Hippocampal formation (tissue), 2 donors: ENCODE measurements at places on chromosomes 7 and 10.

DNA sequence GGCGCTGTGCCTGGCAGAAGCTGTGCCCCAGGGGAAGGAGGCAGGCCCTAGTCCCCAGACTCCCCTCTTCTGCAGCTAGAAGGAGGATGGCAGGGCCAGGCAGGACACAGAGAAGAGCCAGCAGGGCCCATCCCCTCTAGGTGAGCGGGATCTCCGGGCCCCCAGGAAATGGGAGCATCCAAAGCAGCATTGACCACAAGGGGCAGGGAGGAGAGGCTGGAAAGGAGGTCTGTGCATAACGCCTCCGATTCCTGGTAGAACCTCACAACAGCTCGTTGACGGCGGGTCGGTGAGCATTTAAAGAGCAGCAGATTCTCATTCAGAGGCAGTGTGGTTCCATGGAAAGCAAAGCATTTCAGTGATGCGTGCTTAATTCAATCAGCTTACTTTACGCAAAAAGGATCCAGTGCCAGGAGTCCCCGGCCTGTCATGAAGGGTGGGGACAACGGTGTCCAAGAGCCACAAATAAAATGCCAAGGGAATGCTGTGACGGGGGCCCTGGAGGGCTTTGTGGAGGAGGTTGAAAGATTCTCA, 41.0 kb downstream of the CLRN3 start:
- no peak for DNase-seq

GRCh38 chr7:35256256-35257175, 2.6 kb upstream of the TBX20 start:
- no peak for DNase-seq

GRCh38 chr10:93223336-93223735, 149.6 kb downstream of the CYP26A1 start:
- DNase-seq = no peak

DNA sequence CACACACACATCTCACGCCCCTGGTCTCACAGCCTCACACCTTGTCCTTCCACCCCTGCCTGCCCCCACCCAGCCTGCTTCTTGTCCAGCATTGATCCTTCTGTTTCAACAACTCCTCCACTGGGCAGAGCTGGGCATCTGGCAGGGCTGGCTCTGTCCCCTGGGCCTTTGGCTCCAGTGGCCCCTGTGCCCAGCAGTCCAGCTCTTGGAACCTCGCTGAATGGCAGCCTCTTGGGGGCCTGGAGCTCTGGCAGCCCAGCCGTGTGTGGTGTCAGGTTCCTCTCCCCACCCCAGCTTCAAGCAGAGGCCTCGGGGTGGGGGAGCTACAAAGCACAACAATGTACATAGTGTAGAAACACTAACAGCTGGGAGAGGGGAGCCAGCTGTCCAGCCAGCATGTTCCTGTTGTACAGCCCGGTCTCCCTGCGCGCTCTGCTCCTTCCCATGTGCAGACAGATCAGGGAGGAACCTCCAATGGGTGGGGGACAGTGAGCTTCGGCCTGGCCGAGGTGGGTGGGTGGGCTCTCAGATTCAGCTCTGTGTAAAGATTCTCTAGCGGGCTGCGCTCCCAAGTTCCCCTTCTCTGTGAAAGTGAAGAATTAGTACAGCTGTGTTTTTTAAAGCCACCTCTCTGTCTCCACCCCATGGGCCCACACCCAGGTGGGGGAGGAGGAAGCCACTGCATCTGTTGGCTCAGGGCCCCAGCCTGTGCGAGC, 19.4 kb downstream of the ZMIZ2 start:
- peak; percentile 59 for DNase-seq

- no peak for DNase-seq
Measured at GRCh38 chr7:47807756-47808155, 140.5 kb downstream of the PKD1L1 start.

DNA sequence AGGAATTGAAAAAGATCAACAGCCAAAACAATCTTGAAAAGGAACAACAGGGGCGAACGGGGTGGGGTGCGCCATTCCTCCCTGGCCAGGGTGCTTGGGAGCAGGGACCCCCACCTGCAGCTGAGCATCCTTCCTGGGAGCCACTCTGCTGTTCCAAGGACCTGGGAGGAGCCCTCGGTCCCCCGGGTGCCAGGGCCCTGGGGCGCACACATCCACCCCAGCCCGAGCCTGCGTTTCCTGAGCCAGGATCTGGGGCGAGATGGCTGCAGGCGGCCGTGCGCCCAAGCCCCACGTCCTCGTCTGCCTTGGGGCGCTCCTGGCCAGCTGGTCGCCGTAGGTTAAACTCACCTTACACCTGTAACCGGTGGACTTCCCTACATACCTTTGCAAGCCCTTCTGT, 10.6 kb downstream of the AP3M1 start:
- no peak for DNase-seq

- no peak for DNase-seq
Measured at GRCh38 chr7:22694597-22695207, 32.3 kb upstream of the IL6 start.

GRCh38 chr10:60414877-60415585, 25.4 kb upstream of the ANK3 start:
- DNase-seq = no peak

GRCh38 chr7:133562621-133563020, 309.7 kb downstream of the EXOC4 start:
- no peak for DNase-seq

DNA sequence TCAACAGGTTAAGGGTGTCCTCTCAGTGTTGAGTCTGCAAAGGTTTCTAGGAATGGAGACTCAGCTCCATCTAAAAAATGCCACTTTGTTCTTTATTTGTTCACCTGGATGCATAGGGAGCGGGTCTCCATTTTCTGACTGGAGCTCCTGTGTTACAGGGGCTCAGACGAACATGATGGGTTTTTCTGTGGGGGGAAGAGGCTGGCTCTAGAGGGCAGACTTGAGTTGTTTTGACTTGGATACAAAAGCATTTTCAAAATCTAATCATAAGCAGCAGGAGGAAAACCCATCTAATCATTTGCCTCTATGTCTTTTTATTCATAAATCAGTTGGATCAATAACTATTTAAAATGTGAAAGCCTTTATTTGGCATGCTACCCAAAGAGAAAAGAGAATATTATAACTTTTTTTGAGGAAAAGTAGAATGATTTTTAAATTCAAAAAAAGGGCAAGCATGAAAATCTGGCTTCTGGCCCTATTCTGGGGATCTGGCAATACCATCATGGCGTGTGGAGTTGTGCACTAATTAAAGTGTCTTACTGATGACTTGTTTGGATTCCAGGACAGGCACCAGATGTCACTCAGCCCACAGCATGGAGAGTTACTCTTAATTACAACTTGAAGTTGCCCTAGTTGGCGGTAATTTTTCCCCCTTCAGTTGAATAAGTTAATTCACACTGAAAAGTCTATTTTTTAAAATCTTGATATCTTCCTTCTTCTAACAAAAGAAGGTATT, 594.9 kb downstream of the REEP3 start:
- peak; percentile 51 for DNase-seq

GRCh38 chr7:32070051-32070405, 179 bp downstream of the PDE1C start:
- DNase-seq = no peak

DNA sequence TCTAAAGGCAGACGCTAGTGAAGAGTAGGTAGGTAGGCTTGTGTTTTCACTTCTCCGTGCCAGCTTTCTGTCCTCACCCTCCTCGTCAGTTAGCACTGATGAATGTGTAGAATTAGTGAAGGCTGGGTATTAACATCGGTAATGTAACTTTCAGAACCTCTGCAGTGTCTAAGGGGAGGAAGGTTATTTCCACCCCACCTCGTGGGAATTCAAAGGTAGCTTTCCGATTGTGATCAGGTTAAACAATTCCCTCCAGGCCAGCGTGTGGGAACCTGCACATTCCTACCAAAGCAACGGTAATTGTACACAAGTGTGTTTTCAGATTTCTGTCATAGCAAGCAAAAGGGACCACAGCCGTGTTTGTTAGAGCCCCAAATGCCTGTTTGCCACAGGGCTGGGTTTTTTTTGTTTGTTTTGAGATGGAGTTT, 405.0 kb upstream of the GALNT17 start:
- no peak for DNase-seq

DNA sequence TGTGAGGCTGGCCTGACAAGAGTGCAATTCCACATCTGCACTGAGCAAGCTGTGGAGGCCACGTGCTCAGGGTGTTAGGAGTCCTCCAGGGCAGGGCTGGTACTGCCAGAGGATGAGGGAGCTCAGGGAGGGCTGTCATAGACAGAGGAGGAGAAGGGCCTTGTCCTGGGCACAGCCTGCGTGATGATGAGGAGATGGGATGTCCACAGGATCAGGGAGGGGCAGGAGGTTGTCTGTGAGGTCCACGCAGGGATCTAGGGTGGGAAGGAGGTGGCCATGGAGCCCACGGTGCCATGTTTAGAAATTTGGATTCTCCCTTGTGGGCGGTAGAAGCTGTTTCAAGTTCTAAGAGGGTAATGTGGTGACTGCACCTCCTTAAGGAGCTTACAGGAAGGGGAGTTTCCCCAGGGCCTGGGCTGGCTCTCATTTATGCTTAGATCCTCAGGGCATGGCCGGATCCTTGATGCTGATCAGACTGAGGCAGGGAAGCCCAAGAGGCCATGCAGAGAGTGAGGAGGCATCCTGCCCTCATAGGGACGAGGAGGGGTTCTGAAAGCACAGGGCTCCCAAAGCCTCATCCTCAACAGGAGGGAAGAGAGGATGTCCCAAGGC, 30.3 kb downstream of the CHAT start:
- DNase-seq = no peak

DNA sequence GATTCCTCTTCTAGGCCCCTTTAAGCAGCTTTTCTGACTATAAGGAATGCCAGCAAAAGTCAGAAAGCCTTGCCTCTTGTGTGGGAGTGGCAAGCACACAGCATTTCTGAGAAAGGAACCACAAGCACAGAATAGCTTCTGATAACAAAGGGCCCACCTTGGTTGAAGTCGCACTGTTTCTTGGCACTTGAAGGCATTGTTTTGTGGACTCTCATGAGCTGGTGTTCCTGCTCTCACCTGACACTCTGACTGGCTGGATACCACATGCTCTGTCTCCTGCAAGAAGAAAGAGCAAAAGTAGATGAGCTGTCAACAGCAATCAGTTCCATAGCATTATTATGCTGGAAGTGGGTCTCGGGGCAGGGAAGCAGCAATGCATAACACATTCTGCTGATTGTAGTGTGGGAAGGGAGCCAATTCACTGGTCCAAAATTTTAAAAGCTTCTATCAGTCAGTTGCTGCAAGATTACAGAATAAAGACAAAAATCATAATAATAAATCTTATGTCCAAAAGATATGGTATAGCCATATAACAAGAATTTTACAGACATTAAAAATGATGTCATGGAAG, 38.4 kb downstream of the FAM13C start:
- no peak for DNase-seq

DNA sequence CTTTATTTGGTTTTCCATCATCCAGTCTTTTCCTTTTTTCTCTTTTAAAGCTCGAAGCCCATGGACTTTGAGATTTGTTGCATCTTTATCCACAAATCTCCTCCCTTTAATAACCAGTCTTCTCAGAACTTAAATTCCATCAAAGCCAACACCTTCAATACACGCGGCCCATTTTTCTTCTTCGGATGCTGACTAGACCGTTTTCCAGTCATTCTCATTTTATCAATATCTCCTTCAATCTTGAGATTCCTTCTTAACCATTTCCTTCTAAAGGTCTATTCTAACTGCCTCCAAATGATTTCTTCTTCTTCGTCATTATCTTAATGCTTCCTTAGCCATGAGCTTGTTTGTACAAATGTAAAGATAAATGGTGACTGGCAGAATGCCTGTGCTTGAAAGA, 173.5 kb downstream of the BAMBI start:
- no peak for DNase-seq

DNA sequence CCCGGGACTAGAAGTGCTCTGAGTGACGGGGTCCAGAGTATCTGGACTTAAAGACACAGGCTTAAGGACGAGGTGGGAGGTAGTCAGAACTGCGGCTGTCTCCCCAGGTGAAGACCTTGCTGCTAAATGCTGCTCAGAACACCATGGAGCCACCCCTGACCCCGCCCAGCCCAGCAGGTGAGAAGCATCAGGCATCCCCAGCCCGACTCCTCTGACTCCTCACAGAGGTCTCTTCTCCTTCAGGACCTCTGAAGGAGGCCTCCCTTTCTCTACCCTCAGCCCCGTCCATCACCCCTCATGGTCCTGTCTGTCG, 5.8 kb downstream of the NFKB2 start:
- no peak for DNase-seq

DNA sequence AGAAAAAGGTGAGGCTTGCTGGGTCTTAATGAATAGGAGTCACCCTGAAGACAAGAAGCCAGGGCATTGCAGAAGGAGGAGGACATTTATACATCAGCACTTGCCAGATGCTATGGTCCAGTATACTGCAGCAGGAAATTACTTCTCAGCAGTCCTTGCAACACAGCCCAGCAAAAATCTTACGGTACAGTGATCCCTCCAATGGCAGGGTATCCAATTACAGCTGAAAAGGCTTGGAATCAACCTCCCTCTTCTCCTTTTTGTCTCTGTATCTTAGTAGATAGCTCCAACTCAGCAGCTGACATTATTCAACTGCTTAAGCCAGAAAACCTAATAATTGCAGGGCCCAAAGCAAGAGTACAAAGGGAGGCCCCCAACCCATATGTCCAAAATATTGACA, 128.3 kb upstream of the COBL start:
- no peak for DNase-seq

DNA sequence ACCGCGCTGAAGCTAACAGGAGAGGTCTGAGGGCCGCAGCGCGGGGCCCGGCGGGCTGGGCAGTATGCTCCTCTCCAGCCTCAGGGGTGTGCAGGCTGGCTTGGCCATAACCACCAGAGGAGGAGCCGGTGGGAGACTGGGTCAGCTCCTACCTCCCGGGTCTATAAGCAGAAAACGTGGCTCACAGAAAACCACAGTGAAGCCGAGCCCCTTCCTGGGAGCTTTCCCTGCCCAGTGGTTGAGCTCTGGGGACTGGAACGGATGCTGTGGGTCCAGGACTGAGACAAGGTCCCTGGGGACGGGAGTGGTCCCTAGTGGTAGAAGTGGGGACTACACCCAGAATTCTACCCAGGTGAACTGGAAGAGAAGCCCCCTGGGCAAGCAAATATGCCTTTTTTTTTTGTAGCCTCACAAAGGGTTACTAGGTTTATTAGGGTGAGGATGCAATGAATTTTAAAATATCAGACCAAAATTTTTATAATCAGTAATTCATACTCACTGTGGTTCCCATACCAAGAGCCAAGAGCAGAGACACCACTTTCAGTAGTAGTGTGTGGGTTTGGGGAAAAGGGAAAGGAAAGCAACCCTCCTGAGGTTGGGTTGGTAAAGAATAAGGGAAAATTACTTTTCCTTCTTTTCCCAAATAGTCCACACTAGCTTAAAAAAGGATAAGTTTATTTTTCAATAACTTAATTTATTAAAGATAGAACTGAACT, 67.9 kb upstream of the PRKCQ start:
- DNase-seq = peak; percentile 68

- no peak for DNase-seq
Measured at GRCh38 chr10:35588836-35589235, 16.3 kb upstream of the GJD4 start.

GRCh38 chr10:50621968-50622705, 1.6 kb downstream of the SGMS1 start:
- DNase-seq = peak; percentile 88
